ENCODE measurements at places on chromosomes 13 and 19. TPM values are rescaled to one million over a fixed set of nuclear protein-coding genes. Genes with fewer than 3 reads are reported as not detected.

DNA sequence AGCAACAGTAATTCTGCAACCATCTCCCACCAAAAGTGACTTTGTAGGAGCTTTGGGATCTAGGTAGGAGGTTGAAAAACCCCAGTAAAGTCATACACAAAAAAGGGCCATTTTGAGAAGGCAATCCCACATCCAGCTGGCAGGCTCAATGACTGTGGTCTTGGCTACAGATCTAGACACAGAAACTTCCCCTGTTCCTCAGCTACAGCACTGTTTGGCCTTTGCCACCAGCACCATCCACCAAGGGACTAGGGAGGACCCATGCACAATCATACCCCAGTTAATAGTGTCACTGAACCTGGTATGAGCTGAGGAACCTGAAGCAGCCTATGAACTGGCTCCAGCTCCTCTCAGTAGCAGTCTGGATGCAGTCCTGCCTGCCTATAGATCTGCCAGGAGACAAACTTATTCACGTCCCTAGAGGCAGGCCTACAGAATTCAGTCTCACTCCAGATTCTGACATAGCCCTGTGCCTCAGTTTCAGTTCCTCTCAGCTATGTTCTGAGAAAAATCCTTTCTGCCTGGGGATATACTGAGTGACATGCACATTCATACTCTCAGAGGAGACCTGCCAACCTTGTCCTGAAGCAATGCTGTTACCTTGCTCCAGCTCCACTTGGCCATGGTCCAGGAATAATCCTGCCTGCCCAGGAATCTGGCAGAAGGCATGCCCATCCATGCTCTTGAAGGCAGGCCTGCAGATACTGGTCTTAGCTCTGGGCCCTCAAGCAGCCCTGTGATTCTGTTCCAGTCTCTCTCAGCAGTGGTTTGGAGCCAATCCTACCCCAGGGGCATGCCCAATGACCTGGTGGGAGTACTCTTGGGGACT is 2048.3 kb upstream of the PCDH20 start:
- no peak for DNase-seq

- DNase-seq, result no peak
These were observed 512.4 kb upstream of the ATXN8OS start for GRCh38 chr13:69595181-69595580.

DNA sequence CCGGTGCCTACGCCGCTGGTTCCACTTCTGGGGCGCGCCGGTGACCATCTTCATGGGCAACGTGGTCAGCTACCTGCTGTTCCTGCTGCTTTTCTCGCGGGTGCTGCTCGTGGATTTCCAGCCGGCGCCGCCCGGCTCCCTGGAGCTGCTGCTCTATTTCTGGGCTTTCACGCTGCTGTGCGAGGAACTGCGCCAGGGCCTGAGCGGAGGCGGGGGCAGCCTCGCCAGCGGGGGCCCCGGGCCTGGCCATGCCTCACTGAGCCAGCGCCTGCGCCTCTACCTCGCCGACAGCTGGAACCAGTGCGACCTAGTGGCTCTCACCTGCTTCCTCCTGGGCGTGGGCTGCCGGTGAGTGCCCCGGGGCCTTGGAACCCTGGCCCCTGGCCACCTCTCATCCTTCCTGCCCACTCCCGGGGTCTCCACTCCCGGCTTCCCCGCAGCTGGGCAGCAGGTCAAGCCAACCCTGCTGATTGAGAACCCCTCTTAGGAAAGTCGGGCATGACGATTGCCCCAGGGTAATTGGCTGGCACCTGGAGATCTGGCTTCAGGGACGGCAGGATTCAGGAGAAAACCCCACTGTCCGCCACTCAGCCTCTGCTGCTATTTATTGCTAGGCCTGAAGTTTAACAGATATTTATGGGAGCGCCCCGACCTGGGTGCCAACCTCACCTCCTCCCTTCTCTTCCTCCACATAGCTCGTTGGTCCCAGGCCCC is 39.1 kb downstream of the TRPM4 start:
- no peak for DNase-seq

GRCh38 chr13:27923794-27924528 is 4.2 kb downstream of the PDX1 start:
- DNase-seq, result no peak

The ZNF534 gene
- 0.19 TPM for total RNA-seq

- no peak for DNase-seq
These were observed 126.5 kb downstream of the NALCN start for GRCh38 chr13:101289764-101290163.

The PRR20C gene
- not detected for total RNA-seq

GRCh38 chr19:5447700-5448311 is 7.4 kb upstream of the ZNRF4 start:
- no peak for DNase-seq

DNA sequence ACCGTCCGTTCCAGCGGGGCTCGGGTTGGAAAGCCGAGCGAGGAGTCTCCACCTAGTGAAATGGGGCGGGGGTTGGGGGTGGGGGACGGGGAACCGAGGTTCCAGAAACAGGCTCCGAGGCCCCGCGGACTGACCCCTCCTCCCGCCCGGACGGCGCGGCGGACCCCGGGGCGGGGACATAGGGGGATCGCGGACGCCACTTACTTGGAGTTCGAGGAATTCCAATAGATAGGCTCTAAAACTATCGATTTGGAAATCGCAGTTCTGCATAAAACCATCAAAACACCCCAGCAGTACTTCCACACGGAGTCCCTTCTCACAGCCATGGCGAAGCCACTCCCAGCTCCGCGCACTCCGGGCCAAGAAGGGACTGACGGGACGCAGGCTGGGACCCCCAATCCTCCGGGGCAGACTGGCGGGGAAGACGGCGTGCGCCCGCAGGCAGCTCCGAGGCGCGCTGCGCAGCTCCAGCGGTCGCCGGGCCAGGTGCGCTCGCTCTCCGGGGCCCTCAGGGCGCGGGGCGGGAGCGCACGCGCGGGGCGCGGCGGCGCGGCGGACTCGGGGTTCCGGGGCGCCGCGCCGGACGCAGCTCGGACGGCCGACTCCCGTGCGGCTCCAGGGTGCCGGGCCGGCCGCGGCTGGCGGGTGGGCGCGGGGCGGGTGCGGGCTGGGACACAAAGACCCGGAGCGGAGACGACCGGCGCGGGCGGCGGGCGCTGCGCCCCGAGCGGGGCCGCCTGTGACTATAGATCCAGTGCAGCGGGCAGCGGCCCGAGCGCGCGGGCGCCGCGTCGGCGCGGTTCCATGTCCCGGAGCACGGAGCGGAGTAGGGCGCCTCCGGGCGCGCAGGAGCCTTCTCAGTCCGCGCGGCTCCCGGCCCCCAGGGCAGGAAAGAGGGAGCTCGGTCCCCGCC is 567 bp downstream of the EFNB2 start:
- DNase-seq, result no peak

DNA sequence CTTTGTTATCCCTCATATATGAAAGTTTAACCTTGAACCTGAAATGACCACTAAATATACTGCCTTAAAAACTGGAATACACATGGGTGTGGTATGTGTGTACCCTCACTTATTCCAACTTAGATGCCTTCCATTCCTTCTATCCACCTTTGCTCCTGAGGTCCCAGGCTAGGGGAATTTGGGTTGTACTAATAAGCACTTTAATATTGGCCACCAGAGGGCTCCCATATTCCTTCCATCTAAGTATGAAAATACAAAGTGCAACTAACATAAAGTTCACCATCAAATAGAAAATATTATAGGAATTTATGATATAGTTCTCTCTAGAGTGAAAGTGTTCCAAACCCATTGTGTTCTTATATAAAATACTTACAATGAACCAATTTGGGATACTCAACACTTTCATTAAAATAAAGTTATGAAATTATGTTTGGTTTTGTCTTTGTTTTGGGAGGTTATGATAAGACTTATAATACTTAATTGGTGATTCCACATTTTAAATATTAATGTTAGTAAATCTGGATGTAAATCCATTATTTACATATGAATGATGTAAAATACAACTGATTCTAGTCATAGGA is 62.3 kb downstream of the ITGBL1 start:
- DNase-seq, result no peak

The TRPC4 gene
- total RNA-seq, result 0.09 TPM

GRCh38 chr13:109737606-109738005 is 48.8 kb downstream of the IRS2 start:
- no peak for DNase-seq

DNA sequence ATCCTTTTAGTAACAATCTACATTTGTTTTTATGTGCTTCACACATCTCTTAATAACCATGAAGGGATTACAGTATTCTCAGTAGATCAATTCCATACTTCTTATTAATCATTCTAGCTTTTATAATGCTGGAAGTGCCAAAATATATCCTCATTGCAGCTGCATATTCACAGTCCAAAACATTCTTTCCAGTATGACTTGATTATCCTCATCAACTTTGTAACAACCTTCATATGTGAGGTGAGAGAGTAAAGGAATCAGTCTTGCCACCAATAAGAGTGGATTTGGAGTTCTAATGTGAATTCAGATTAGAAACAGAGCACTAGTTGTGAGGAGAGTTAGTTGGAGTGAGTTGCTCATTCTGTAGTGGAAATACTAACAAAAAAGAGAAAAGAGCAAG is 208.0 kb upstream of the SPRY2 start:
- DNase-seq, result no peak

DNA sequence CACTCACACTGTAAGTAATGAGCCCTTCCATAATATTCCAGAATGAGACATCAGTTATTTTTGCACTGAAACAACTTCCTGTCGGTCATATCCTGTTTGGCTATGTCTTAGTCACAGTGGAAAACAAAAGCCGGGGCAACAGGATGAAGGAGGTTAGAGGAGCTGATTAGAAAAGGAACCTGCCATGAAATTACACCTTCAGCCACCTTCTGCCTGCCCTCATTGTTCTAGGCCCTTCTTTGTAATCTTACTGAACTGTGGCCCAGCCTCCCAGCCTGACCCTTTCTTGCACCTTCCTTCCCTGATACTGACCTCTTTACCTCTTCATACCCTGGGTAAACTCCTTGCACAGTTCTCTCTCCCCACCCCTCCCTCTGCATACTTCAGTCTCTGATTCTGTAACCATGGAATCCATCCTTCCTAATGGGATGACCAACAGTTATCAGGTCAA is 67.3 kb downstream of the DOCK9 start:
- DNase-seq, result no peak

DNA sequence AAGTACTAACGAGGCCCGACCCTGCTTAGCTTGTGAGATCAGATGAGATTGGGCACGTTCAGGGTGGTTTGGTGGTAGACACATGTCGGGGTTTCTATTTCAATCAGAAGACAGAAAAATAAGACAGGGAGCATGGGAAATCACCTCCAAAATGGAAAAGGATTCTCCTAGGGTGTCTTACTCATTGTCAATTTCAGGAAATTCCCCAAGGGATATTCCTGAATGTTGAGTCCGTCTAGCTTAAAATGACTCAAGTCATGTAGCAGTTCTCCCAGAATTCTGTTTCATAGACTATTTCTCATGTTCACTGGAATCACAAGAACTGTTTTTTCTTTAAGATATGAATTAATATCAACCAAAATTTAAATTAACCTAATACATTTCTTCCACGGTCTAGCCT is 380.1 kb downstream of the EFNB2 start:
- no peak for DNase-seq

- DNase-seq, result no peak
These were observed 13.5 kb upstream of the OR7D2 start for GRCh38 chr19:9165261-9165660.

GRCh38 chr13:36536546-36536945 is 104.3 kb downstream of the CCNA1 start:
- no peak for DNase-seq

- no peak for DNase-seq
These were observed 2.9 kb downstream of the KLK1 start for GRCh38 chr19:50820549-50821247.

GRCh38 chr13:31929031-31929770 is 102.4 kb upstream of the FRY start:
- no peak for DNase-seq

The CCDC106 gene
- 3.0 TPM for total RNA-seq

GRCh38 chr19:40614622-40615411 is 13.6 kb downstream of the LTBP4 start:
- peak; percentile 27 for DNase-seq

The NXNL1 gene
- not detected for total RNA-seq

DNA sequence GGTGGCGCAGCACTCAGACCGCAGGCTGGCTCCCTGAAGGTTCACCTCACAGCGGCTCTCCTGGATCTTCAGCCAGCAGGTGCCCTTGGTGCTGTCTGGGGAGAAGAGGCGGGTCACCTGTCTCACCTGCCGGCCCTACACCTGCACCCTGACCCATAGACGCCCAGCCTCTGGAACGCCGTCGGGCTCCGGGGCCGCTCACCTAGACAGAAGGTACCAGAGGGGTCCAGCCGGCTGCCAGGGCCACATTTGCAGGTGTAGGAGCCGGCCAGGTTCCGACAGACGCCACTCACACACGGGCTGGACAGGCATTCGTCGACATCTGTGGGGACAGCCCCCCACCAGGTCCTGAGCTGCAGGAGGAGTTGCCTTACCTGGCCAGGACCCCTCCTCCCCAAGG is 22.9 kb downstream of the FBN3 start:
- DNase-seq, result no peak

GRCh38 chr19:14661372-14661924 is 13.2 kb downstream of the ADGRE3 start:
- DNase-seq, result no peak

- DNase-seq, result no peak
These were observed 4.1 kb upstream of the NANOS3 start for GRCh38 chr19:13872695-13873389.

DNA sequence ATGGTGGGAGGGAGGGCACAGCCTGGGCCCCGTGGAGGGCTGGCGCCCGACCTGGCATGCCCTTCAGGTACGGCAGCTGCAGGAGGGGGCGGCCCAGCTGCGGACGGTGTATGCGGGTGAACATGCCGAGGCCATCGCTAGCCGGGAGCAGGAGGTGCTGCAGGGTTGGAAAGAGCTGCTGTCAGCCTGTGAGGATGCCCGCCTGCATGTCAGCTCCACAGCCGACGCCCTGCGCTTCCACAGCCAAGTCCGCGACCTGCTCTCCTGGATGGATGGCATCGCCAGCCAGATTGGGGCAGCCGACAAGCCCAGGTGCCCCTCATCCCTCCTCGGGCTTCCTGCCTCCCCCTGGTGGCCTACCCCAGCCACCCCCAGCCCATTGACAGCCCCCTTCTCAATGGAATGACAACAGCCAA is 16.6 kb upstream of the SHKBP1 start:
- no peak for DNase-seq

DNA sequence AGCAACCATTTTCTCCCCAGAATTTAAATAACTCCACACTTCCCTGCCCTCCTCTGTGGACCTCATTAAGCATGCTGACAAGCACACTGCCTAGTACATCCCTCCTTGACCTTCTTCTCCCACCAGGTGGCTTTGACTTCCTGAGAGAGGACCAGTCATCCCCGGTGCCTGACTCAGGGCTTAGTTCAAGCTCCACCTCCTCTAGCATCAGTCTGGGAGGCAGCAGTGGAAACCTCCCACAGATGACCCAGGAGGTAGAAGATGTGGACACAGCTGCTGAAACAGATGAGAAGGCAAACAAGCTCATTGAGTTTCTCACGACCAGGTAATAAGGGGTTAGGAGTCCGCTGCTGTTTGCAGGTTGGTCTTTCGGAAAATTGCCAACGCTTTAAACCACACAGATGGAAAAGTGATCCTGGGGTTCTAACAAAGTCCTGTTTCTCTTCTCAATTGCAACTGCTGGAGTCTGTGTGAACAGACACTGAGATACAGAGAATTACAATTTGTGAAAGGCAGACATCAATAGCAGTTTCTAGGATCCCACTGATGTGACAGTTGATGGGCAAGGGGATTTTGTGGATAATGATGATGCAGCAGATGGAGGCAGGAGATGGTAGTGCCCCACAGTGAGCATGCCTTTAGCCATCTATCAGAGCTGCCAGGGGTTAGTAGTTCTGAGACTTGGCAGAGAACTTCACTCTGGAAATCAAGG is 86.7 kb downstream of the ZAR1L start:
- no peak for DNase-seq

The ZNF441 gene
- 2.8 TPM for total RNA-seq

All from esophagus squamous epithelium (tissue), 5 donors.